ENCODE measurements at places on chromosomes 2 and 18.

DNA sequence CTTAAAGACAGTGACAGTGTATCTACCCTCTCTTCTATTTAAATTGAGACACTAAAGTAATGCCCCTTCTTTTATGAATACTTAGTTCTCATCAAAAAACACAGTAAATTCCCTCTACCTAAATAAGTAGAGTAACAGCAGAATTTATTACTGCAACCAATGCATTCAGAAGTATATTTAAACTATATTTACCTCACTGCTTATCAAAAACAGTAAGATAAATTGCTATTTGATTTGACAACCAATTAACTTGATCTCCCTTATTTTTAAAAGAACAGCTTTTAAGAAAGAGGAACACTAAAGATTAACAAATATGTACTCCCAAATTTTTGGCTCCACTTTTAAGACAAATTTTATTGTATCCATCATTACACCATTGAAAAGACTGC is 4.8 kb downstream of the SATB2 start:
- no peak for DNase-seq

- DNase-seq: no peak
Observed at GRCh38 chr2:113025737-113026136, 20.5 kb downstream of the IL36A start.

- DNase-seq: no peak
Observed at GRCh38 chr2:74292751-74293150, 50.5 kb downstream of the SLC4A5 start.

- DNase-seq: no peak
Observed at GRCh38 chr2:237700512-237701032, 73.2 kb downstream of the LRRFIP1 start.

DNA sequence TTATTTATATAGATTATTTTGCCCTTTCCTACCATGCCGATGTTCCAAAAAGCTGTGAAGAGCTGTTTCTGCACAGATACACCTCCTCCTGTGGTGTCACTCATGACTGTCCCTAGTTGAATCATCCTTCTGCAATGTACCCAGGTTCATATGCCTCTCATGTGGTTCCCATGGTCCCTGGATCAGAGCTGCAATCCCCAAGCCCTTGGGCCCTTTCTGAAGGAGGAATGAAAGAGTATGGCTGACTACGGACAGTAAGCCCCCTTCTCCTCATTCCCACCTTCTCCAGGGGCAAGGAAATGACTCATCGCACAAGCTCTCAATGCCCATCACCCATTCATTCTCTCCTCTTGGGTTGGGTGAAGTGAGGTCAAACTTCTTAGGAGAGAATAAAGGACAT is 63.9 kb upstream of the ACVR1 start:
- DNase-seq: no peak

GRCh38 chr2:96760986-96761832 is 507 bp downstream of the CNNM4 start:
- no peak for DNase-seq

DNA sequence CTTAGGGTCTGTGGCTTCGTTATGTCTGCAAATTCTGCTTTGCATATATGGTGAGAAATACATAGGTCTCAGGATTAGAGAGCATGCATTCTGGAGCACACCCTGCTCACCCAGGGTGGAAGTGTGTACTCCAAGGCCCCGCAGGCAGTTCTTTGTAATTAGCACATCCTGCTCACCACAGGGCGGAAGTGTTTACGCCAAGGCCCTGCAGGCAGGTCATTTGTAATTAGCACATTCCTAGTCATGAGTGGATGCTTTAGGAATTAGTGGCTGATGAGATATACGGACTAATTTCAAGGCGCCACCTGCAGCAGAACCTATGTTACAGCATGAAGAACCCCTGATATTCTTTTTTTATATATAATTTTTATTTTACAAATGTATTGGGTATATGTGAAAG is 4.2 kb downstream of the ALLC start:
- peak; percentile 64 for DNase-seq

DNA sequence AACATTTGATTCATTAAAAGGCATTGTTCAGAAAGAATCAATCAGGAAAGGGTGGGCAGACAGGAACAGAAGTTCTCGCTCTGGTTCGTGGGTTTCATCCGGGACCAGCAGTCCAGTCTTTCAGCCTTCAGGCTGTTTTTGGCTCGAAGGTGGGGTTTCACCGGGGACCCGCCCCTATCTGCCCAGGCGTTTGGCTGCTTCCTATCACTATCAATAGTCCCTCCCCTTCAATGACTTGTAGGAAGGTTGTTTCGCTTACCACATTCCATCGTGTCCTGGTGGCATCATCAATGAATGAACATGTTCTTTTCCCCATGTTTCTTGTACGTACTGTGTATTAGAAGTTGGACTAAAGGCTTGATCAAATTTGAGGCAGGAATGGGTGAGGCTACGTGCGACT is 130.3 kb downstream of the NEDD4L start:
- DNase-seq: no peak

DNA sequence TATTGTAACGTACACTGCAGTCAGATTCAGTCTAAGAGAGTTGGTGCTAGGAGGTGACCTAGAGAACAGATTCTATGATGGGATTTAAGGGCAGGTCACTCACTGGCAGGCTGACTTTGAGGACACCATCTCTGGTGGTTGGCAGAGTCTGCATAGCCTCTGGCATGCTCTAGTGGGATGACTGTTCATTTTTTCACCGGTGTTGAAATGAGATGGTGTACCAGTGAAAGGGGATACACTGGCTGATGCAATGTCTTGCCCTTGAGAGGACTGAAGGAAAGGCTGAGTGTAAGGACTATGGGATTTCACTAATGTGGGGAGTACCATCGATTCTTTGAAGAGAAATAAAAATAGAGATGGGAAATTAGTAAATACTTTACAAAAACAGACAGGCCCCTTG is 186.9 kb upstream of the PIEZO2 start:
- DNase-seq: no peak

GRCh38 chr2:128472789-128473174 is 154.1 kb upstream of the HS6ST1 start:
- DNase-seq: no peak

DNA sequence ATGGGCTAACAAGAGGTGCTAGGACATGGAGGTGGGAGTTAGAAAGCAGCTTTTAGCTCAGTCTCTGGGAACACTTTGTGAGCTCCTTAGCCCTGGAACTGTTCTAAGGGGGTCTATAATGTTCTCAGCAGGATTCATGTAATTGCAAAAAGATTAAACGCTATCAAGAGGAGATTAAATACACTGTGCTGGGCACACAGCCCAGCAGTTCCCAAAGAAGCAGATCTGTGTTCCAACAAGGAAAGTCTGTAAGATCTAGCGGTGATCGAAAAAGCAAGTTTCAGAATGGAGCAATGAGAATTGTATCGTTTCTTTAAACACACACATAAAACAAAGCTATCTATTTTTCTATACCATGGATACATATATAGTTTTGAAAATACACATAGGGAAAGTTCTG is 2.4 kb upstream of the ARID5A start:
- DNase-seq: no peak

DNA sequence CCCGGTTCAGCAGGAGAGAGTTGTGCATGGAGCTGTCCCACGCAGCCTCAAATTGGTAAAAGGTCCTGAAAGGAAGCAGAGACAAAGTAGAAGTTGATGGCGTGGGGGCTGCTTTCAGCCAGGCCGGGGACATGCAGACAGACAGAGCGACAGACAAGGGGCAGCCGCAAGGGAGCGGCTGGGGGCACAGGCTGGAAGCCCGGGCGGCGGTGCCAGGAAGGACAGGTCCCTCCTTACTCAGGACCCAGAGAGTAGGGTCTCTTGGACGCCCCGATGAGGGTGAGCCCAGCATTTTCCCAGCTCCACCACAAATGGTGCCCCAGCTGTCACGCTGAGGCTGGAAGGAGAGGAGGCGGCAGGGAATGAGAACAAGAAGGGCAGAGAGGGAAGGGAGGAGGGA is 35.2 kb downstream of the AQP12A start:
- no peak for DNase-seq

DNA sequence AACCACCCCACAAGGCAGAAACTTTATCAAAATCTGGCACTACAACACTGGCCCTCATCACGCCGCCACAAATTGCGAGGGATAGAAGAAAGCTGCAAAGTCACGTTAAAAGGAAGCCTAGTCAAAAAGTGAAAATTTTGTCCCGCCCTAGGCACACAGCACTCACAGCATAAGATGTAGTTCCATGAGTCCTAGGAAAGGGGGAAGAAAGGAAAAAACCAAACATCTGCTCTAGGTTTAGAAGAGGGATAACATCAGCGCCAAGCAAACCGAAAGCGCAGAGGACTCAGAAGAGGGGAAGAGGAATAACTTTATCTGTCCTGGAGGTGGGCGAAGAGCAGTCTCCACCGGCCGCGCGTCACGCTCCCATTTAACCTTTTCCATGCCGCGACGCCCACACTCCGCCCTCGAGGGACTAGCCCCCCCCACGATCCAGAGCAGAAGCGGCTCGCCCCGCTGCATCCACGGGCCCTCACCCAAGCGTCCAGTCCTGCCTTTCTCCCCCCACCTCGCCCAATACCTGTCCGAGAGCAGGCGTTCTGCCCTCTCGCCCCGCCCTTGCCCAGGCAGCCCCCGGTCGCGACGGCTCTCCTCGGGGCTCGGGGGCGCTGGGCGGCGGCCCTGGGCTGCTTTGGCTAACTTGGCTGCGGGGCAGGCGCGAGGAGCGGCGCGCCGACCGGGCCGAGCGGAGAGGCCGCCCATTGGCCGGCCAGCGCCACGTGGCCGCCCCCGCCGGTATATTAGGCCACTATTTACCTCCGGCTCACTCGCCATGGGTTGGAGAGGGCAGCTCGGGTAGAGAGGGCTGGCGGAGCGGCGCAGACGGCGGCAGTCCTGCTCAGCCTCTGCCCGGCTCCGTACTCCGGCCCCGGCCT is at the start of gene HOXD1:
TSS of gene HOXD1 (plus strand) at position 770 of the 875 bp plus-strand sequence. CDS start 134 bp downstream, outside the sequence.
- DNase-seq: no peak

GRCh38 chr2:45330637-45331409 is 280.2 kb downstream of the SRBD1 start:
- no peak for DNase-seq

DNA sequence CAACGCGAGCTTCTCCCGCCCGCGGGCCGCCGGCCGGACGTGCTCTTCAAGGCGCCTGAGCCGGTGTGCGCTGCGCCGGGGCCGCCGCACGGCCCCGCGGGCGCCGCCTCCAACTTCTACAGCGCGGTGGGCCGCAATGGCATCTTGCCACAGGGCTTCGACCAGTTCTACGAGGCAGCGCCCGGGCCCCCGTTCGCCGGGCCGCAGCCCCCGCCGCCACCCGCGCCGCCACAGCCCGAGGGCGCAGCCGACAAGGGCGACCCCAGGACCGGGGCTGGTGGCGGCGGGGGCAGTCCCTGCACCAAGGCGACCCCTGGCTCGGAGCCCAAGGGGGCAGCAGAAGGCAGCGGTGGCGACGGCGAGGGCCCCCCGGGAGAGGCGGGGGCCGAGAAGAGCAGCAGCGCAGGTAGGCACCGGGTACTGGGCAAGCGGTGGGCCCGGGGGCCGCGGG is 676 bp downstream of the HOXD11 start:
- no peak for DNase-seq

DNA sequence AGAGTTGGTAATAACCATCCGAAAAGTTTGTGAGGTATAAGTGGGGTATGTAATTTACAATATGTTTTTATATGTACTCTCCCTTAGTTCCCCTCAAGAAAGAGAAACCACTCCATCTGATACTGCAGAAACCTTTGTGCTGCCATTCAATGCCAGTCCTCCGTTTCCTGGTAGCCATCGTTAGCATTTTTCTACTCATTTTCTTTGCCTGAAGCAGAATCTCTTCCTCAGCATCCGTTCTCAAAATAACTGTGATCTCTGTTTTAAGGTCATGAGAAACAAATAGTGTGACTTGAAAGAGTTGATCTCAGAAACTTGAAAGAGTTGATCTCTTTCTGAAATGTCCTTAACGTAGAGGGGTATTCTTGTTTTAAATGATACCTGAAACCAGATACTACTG is 996 bp downstream of the PTCD3 start:
- no peak for DNase-seq

DNA sequence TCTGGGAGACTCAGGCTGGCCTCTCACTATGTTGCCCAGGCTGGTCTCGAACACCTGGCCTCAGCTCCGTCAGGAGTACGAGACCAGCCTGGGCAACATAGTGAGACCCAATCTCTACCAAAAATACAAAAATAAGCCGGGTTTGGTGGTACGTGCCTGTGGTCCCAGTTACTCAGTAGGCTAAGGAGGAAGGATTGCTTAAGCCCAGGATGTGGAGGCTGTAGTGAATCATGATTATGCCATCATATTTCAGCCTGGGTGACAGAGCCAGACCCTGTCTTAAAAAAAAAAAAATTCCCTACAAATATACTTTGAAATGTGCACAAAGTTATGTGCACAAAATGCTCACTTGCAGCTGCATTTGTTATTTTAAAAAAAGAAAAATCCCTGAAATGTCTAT is 26.3 kb upstream of the AGAP1 start:
- no peak for DNase-seq
